ENCODE measurements at places on chromosomes 6 and 20.
A peak's percentile ranks its signal among the peaks of the same experiment; 100 is the strongest.

GRCh38 chr6:93703431-93703830 lies 284.1 kb upstream of the EPHA7 start:
- no peak for DNase-seq

DNA sequence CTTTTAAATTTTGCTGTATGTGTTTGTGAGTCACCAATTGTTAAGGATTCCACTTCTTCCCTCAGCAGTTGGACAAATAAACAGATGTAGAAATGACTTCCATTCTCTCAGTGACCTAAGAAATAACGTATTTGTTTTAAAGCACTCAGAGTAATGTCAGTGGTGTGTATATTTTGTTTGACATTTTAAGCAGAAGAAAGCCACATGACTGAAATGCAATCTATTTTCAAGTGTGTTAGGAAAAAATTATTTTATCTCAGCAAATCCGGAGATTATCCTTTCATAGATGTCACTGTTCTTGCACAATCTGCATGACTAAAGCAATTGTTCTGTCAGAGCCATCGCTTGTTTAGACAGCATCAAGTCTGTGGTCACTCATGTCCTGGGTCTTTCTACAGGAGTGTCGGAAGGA lies 77.1 kb downstream of the JAG1 start:
- DNase-seq = no peak

DNA sequence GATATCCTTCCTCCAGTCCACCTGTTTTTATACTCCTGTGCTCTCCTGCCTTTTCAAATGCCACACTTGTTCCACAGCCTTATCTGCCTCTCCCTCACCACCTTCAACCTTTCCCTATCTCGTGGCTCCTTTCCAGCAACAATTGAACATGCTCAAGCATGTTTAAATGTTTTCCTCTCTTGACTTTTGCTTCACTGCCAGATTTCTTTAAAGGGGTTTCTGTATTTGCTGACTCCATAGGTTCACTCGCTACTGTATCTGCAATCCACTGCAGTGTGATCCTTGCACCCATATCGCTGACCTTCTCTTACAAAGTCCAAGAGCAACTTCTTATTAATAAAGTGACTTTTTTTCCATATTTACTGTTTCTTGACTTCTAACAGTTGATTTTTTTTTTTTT lies 11.2 kb upstream of the GMNN start:
- DNase-seq = no peak

DNA sequence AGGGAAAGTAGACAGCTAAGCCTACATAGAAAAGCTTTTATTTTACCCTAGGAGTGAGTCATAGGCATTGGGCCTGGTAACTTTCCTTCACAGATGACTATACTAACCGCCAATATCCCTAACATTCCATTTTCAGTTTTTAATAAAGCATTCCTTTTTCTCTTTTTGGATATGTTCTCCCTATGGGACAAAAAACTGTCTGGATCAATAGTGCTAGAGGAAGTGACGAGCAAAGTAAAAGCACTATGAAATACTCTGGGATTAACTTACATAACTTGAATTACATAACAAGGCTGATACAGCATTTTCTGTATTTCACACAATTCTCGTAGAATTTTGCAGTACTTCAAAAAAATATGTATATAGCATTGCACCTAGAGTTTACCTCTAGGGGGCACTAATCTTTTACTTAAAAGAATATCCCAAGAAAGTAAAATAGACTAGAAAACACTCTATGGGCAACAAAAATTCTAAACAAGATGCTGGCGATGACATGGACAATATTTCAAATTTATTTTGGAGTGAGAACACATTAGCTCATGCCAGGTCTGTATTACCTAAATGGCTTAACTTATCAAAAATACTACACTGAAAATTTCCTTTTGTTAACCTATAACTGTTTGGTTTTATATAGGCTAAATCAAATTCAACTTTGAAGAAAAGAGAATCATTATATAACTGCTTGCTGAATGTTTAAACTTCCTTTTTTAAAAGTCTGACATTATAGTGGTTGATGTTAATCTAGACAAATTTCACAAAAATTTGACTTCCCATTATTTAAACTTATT lies 66.3 kb upstream of the DST start:
- DNase-seq = no peak

- DNase-seq = no peak
These were observed 92.2 kb downstream of the GRM4 start for GRCh38 chr6:34053721-34054120.

DNA sequence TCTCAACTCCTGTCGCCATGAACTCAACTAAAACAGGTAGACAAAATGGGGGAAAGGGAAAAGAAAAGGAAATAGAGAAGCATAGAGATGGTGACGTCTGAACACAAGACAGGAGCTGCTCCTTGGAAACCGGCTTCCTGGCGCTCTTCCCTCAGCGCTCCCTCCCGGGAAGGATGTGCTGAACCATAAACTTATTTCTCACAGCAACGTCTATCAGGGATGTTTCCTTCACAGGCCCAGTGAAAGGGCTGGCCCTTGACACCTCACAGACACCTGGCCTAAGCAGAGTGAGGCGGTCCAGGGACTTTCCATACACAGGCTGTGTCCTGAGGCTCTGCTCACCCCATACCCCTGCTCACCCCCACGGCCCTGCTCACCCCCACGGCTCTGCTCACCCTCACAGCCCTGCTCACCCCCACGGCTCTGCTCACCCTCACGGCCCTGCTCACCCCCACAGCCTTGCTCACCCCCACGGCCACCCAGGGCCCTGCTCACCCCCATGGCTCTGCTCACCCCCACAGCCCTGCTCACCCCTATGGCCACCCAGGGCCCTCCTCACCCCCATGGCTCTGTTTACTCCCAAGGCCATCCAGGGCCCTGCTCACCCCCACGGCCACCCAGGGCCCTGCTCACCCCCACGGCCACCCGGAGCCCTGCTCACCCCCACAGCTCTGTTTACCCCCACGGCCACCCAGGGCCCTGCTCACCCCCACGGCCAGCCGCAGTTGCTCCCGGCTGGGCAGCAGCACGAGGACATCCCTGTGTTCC lies 653 bp downstream of the FRMD1 start:
- DNase-seq = no peak

- no peak for DNase-seq
These were observed 6.5 kb upstream of the DDO start for GRCh38 chr6:110421749-110422443.

- peak; percentile 54 for DNase-seq
These were observed 66.4 kb downstream of the STX11 start for GRCh38 chr6:144216668-144217218.

DNA sequence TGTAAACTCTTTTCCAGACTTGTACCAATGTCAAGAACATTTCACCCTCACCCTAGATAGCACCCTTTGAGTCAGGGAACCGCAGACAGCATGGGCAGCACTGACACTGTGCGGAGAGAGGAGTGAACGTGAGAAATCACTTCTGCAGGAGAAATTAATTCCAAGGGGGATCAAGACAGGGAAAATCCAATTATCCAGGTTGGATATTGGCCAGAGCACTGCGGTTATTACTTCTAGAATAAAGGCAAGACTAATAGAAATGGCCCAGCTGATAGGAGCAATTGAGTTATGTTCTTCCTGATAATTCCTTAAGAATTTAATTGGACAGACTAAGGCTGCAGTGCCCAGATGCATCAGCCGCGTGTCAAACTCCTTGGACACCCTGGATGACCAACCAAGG lies 179.6 kb downstream of the SMOC2 start:
- no peak for DNase-seq

GRCh38 chr6:116018976-116019375 lies 41.7 kb downstream of the FRK start:
- no peak for DNase-seq

GRCh38 chr6:106182455-106182854 lies 96.3 kb downstream of the PRDM1 start:
- no peak for DNase-seq

DNA sequence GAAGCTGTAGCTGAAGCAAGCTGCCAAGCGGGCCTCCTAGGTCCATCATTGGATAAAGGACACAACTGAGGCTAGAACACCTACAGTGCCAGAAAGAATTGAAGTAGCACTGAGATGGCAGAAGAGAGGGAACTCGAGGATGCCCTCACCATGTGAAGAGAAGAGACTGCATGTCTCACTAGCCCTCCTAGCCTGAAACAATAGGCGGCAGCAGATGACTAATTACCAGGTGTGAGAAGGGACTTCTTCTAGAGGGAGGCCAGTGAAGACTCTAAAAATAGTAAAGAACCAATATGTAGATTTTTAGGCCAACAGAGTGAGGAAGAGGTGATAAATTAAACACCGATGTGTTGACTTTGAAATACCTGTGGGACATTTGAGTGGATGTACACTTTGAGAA lies 50.3 kb downstream of the LGSN start:
- DNase-seq = no peak

GRCh38 chr6:2127484-2127911 lies 117.9 kb downstream of the GMDS start:
- DNase-seq = no peak

DNA sequence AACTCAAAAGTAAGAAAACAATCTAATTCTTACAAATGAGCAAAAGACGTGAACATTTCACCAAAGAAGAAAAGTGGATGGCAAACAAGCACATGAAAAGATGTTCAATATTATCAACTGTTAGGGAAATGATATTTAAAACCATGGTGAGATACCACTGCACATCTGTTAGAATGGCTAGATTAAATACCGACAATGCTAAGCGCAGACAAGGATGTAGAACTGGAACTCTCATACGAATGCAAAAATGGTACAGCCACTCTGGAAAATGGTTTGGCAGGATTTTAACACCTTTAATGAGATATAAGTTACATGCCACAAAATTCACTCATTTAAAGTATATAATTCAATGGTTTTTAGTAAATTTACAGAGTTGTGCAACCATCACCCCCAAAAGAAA lies 44.6 kb upstream of the NFATC2 start:
- DNase-seq = no peak

- DNase-seq = no peak
These were observed 113.2 kb downstream of the CEBPB start for GRCh38 chr20:50303573-50304500.

DNA sequence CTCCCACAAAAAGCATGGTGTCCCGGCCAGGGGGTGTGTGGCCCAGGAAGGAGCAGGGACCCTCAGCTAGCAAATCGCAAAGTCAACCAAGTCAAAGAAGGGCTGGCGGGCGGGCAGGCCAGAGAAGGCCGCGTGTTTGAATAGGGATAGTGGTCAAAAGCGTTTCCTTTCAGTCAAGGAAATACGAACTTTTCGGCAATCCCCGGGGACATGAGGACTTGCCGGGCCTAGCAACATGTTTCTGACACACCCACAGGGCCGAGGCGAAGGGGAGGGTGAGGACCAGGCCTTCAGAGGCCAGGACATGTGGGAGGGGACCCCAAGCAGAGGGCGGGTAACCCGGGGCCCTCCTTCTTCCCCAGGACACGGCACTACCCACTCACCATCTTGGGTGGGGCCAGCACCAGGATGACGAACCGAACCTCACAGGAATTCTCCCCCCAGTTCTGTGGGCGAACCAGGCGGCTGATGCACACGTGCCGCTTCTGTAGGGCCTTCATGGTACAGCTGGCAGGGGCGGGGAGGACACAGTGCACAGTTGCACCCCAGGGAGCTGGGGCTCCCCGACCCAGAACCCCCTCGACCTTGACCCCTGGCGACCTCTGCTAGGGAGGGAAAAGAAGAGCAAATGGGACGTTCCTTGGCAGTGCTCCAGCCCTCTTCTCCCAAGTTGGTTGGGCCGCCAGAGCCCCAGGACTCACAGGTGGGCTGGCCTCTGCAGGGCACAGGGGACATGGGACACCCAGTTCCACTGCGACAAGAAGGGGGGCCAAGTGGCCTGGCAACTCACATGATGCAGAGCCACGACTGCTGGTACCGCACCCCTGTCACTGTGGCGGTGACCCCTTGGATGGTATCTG lies 5.6 kb downstream of the SLC4A11 start:
- DNase-seq = no peak

GRCh38 chr6:146697921-146698320 lies 99.1 kb downstream of the ADGB start:
- DNase-seq = no peak

DNA sequence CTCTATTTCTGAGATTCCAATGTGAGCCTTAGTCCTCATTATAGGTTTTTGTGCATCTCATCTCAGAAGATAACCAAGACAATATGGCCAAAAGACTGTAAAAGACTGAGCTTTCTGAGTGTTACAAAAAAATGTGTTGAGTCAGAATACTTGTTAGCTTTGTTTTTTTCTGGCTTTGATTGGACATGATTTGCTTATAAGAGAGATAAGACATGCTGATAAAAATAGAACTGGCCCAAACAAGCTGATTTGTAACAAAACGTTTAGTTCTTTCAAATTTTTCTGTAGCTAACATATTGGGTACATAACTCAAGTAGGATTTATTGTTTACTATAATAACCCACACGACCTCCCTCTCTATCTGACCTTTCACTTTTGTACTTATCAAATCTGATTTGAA lies 32.9 kb downstream of the FILIP1 start:
- DNase-seq = no peak

GRCh38 chr6:156747715-156748114 lies 29.5 kb upstream of the ARID1B start:
- DNase-seq = no peak

- DNase-seq = no peak
These were observed 208.1 kb downstream of the SOX4 start for GRCh38 chr6:21801446-21802174.

DNA sequence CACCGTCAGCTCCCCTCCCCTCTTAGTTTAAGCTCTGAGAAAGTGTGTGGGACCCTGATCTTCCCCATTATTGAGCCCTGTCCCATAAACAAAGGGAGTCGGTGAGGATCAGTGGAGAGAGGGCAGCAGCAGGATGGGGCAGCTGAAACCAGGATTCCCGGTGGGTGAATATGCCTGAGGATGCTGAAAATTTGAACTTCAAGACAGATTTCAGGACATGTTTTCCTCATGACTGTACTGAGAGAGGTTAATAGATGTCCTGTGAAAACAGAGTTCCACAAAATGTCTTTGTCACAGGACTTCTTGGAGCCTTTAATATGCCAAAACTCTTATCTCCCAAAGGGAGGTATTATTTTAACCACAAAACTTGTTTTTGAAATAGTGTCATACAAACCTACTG lies 53.5 kb upstream of the SLC22A16 start:
- DNase-seq = no peak

DNA sequence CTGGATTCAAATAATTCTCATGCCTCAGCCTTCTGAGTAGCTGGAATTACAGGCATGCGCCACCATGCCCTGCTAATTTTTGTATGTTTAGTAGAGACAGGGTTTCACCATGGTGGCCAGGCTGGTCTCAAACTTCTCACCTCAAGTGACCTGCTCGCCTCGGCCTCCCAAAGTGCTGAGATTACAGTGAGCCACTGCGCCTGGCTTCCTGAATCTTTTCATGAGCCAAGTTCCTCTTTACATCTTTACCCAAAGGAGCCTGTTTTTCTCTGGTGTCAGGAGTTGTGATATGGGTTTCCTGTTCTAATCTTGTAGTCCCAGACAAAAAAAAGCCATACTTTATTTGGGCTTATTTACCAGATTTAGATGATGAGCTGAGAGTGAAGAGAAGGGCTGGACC lies 34.4 kb downstream of the PCNA start:
- DNase-seq = no peak

- DNase-seq = no peak
These were observed 72.4 kb upstream of the GGTLC1 start for GRCh38 chr20:24060851-24061590.

GRCh38 chr20:53210931-53211330 lies 238.8 kb downstream of the TSHZ2 start:
- DNase-seq = no peak

- no peak for DNase-seq
These were observed 1170.0 kb upstream of the CITED2 start for GRCh38 chr6:140544431-140544830.

Measured in GM12892 (cell line).